Large intestine (tissue), 12 donors: ENCODE measurements at places on chromosomes 13 and 19. TPM values are rescaled to one million over a fixed set of nuclear protein-coding genes. Genes with fewer than 3 reads are reported as not detected.

PLPPR3 gene
- polyA plus RNA-seq: 5.2 TPM

ARRDC5 gene
- polyA plus RNA-seq: 0.15 TPM

FFAR3 gene
- polyA plus RNA-seq: 0.79 TPM

GRCh38 chr13:29993196-29993595 lies 142.8 kb upstream of the UBL3 start:
- H3K36me3 ChIP-seq: no peaks in the 10 kb centered on the region
- no peak overlapping the region for H3K4me3 ChIP-seq
- DNase-seq: no peak
- no peaks in the 10 kb centered on the region for H3K27me3 ChIP-seq
- no peaks in the 10 kb centered on the region for H3K4me1 ChIP-seq

GRCh38 chr13:77544758-77545338 lies 9.3 kb downstream of the SCEL start:
- H3K4me1 ChIP-seq: no peaks in the 10 kb centered on the region
- DNase-seq: no peak
- no peak overlapping the region for H3K27ac ChIP-seq
- H3K4me3 ChIP-seq: no peak overlapping the region
- H3K27me3 ChIP-seq: no peaks in the 10 kb centered on the region

DNA sequence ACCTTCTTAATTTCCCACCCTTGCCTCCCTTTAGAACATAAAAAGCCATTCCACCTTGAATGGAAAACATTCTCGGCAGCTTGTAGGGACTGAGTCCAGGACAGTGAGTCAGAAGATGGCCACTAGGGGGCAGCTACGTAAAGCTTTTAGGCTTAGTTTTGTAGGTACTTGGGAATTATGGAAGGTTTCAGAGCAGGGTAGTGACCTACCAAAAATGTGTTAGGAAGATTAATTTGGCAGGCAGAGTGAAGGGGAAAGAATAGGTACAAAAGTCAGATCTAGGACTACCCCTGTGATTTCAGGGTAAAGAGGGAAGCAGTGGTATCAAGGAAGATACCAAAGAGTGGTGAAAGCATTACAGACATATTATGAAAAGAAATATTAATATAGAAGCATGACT lies 198.4 kb downstream of the NDFIP2 start:
- no peak overlapping the region for H3K27ac ChIP-seq
- no peak overlapping the region for H3K4me3 ChIP-seq
- H3K4me1 ChIP-seq: no peaks in the 10 kb centered on the region

DNA sequence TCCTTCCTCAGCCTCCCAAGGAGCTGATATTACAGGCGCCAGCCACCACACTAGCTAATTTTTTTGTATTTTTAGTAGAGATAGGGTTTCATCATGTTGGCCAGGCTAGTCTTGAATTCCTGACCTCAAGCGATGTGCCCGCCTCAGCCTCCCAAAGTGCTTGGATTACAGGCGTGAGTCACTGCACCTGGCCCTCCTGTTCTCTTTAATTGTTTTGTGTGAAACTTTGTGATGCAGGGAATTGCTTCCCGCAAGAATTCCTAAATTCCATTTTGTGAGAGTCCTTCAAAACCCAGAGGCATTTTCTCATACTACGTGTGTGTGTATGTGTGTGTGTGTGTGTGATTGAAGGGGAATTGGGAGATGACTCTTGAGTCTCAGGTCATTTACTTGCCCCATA lies 65.0 kb upstream of the ZNF835 start:
- no peaks in the 10 kb centered on the region for H3K36me3 ChIP-seq
- H3K27me3 ChIP-seq: no peaks in the 10 kb centered on the region
- no peaks in the 10 kb centered on the region for H3K4me1 ChIP-seq
- no peak overlapping the region for H3K4me3 ChIP-seq
- DNase-seq: no peak

- H3K4me3 ChIP-seq: peak overlapping the region; percentile 53
- peaks cover 7% of the 10 kb centered on the region for H3K4me1 ChIP-seq
- H3K36me3 ChIP-seq: no peaks in the 10 kb centered on the region
- H3K27me3 ChIP-seq: no peaks in the 10 kb centered on the region
- DNase-seq: peak; percentile 72
Observed at GRCh38 chr19:14248578-14249011, 42.6 kb upstream of the ADGRL1 start.

DNA sequence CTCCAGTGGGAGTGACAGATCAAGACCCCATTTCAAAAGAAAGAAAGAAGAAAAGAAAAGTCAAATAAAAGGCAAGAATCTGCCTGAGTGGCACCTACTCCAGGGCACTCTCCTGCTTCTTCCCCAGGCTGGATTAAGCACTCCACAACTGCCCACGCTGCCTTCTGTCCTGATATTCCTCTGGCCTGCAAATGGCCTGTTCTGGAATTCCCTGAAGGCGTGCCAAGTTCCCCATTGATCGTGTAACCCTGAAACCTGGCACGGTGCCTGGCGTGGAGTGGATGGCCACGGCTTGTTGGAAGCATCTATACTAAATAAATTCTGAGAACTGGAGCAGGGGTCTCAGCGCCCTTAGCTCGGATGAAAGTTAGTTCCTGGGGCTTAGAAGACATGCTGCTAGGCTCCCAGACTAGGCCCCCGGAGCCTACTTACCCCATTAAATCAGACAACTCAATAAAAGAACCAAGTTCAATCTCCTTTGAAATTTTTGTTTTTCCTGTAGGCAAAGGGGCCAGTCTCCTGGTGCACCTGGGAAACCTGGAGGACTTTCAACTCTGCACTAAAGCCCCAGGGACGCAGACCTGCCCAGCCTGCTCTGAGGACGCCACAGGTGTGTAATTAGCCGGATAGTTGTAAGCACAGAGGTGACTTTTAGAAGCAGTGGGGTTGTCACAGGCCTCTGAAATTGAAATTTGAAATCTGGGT lies 21.9 kb downstream of the ANKRD27 start:
- no peaks in the 10 kb centered on the region for H3K27me3 ChIP-seq
- peak overlapping the region; percentile 79 for H3K27ac ChIP-seq
- no peak overlapping the region for H3K4me3 ChIP-seq
- H3K36me3 ChIP-seq: peaks cover 31% of the 10 kb centered on the region
